ENCODE measurements at places on chromosomes 12 and 14. TPM values are rescaled to one million over a fixed set of nuclear protein-coding genes. Genes with fewer than 3 reads are reported as not detected.

- H3K27ac ChIP-seq, result no peak overlapping the region
- H3K4me3 ChIP-seq, result no peak overlapping the region
- H3K27me3 ChIP-seq, result no peaks in the 10 kb centered on the region
- no peaks in the 10 kb centered on the region for H3K4me1 ChIP-seq
- no peaks in the 10 kb centered on the region for H3K36me3 ChIP-seq
Observed at GRCh38 chr14:79270361-79270760, 940.9 kb downstream of the DIO2 start.

- no peak for DNase-seq
- no peak overlapping the region for H3K27ac ChIP-seq
- H3K36me3 ChIP-seq, result peaks cover 14% of the 10 kb centered on the region
- H3K27me3 ChIP-seq, result no peaks in the 10 kb centered on the region
- H3K4me3 ChIP-seq, result no peak overlapping the region
Observed at GRCh38 chr14:70947739-70948138, 40.5 kb downstream of the PCNX1 start.

GRCh38 chr12:51925346-51926063 lies 18.2 kb downstream of the ACVRL1 start:
- DNase-seq, result no peak
- H3K4me1 ChIP-seq, result no peaks in the 10 kb centered on the region
- H3K27ac ChIP-seq, result no peak overlapping the region
- no peak overlapping the region for H3K4me3 ChIP-seq
- H3K27me3 ChIP-seq, result peaks cover 5% of the 10 kb centered on the region

- no peaks in the 10 kb centered on the region for H3K27me3 ChIP-seq
- no peaks in the 10 kb centered on the region for H3K4me1 ChIP-seq
- DNase-seq, result peak; percentile 45
- no peak overlapping the region for H3K27ac ChIP-seq
Observed at GRCh38 chr12:62006076-62006732, 254.0 kb upstream of the USP15 start.

Gene ARHGDIB
- total RNA-seq, result 23.5 TPM

All from Calu3 (cell line).